NCI-H2171 treated with DMSO at 0.1 percent for 48 hours (cell line): ENCODE measurements at places on chromosomes 7 and 10.
A peak's percentile ranks its signal among the peaks of the same experiment; 100 is the strongest.

GRCh38 chr10:123988694-123989093, 97.1 kb upstream of the CPXM2 start:
- DNase-seq, result no peak

GRCh38 chr10:102302611-102303010, 57.3 kb downstream of the GBF1 start:
- no peak for DNase-seq

DNA sequence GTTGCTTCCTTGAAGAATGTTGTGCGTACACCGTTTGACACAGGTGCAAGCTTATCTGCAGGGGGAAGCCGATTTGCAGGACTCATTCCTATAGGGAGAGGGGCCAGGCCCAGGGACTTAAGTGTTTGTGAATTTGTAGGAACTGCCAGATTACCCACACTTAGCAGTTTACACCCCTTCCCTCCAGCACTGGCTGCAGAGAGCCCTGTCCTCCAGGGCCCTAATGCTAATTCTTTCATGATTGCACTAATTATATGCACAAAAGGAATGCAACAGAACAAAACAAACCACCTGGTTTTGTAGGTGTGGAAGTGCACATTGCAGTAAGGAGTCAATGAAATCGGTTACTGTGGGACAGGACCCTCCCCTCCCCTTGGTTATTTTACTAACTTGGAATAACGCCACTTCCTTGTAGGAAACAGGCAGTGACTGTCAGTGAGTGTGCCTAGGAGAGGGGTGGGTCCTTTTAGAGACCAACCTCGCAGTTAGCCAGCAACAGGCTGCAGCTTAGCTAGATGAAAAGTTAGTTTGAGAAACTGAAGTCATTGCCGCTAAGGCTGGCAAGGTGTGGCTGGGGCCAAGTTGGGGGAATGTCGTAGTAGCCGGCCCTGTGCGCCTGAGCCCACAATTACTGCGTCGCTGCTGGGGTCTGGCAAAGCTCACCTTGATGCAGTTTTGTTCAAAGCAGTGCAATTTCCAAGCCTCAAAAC, 60.6 kb downstream of the CUX1 start:
- DNase-seq, result no peak

DNA sequence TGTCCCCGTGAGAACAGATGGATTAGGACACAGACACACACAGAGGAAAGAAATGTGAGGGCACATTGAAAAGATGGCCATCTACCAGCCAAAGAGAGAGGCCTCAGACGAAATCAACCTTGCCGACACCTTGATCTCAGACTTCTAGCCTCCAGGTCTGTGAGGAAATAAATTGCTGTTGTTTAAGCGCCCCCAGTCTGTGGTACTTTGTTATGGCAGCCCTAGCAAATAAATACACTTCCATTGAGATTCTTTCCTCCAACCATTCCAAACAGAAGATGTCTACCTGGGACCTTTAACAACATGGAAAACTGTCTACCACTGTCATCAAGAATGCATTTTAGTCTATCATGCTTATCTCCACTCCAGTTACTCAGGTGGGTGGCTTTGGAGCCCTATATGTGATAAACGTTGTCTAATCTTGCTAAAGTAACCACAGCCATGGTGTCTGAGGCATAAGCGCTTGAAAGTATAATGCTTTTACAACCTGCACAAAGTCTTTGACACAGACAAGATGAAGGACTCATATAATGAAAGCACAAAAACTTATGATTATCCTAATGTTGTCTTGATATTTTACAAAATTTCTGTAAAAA, 244.3 kb downstream of the MTERF1 start:
- peak; percentile 18 for DNase-seq

DNA sequence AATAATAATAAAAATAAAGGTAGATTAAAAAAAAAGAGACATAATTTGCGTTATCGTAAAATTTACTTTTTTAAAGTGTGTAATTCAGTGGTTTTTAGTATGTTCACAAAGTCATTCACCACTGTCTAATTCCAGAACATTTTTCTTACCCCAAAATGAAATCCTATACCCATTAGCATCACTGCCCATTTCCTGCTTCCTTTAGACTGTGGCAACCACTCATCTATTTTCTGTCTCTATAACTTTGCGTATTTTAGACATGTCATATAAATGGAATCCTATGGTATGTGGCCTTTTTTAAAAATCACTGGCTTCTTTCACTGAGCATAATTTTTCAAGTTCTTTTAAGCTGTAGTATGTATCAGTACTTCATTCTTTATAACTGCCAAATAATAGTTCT, 53.6 kb downstream of the KAT6B start:
- no peak for DNase-seq

DNA sequence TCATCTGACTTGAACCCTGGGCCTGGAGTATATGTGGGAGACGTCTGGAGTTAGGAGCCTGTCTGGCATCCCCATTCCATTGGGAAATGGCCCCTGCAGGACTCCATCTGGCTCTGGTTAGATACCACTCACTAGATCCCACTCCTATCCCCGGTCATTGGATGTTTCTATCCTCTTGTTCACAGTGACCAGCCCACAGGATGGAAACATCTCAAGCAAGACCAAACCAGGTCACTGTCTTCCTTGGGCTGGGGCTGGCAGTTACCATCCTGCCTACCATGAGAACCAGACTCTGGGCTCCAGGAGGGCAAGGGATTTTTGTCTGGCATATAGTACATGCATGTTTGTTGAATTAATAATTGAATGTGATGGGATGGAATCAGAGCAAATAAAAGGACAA, 415.7 kb downstream of the GRID1 start:
- no peak for DNase-seq

GRCh38 chr10:30231709-30232108, 117.4 kb downstream of the MTPAP start:
- no peak for DNase-seq

GRCh38 chr7:122430710-122431109, 126.2 kb upstream of the FEZF1 start:
- no peak for DNase-seq

GRCh38 chr10:34403512-34403911, 411.6 kb downstream of the PARD3 start:
- DNase-seq, result no peak
